ENCODE measurements at places on chromosomes 13 and 19.

- DNase-seq = no peak
Observed at GRCh38 chr13:20546556-20546955, 20.4 kb upstream of the IFT88 start.

DNA sequence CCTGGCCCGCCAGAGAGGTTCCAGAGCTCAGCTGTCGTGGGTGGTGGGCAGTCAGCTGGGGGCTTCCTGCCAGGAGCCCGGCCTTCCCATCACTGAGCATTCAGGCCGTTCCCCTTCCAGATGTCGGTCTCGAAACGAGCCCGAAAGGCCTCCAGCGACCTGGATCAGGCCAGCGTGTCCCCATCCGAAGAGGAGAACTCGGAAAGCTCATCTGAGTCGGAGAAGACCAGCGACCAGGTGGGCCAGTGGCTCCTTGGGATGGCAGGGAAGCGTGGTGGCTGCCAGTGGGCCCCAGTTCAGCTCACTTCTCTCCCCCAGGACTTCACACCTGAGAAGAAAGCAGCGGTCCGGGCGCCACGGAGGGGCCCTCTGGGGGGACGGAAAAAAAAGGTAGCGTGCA is 19.3 kb downstream of the HDGFL2 start:
- no peak for DNase-seq

DNA sequence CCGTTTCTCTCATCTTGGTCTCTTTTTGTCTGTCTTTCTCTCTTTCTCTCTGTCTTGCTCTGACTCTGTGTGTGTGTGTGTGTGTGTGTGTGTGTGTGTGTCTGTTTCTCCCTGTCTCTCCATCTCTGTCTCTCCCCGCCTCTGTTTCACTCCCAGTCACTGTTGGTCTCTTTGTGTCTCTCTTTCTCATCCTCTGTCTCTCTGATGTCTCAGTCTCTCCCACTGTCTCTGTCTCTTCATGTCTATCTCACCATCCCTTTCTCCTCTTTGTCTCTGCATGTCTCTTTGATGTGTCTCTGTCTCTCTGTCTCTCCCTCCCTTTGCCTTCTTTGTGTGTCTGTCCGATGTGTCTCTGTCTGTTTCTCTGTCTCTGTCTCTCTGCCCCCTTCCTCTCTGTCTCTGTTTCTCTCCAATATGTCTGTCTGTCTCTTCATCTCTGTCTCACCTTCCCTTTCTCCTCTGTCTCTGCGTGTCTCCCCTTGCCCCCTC is 2.5 kb downstream of the NFIC start:
- DNase-seq = no peak

DNA sequence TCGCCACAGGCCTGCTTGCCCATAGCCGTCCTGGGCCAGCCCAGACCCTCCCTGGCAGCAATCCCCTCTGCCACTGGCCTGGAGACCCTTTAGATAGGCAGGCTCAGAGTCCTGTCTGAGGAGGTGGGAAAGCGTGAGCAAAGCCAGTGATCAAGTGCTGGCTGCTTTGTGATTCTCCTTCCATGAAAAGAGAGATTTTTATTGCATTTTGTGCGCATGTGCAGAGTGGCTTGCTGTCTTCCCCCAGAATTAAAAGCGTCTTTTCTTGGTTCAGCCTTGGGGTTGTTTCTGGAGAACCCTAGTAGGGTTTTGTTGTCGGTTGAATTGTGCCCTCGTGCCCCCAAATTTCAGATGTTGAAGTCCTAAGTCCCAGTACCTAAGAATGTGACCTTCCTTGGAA is 44.9 kb upstream of the DCT start:
- DNase-seq = no peak

Measured in stimulated activated CD4-positive, alpha-beta T cell treated with anti-CD3 and anti-CD28 coated beads, Interleukin-15, amount 100 ng/mL, for 1 hour (primary cell).